DMS153 (cell line): ENCODE measurements at places on chromosomes 12 and 14.
A peak's percentile ranks its signal among the peaks of the same experiment; 100 is the strongest.

DNA sequence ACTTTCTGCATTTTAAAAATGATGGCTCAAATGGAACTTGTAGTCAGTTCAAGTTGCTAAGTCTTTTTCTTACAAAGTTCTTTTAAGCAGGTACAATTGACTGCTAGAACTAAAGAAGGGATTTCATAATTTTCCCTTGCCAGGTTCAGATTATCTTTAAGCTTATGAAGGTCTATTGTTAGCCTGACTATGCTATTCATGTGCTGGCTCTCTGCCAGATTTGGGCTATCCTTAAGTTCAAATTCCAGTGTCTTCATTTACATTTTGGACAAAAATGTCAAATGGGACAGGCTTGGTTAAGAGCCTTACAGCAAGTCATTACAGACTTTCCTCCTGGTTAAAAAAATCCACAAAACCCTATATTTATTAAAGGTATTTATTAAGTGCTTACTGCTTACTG, 42.3 kb downstream of the INSM2 start:
- DNase-seq: no peak

- peak; percentile 31 for DNase-seq
Observed at GRCh38 chr12:104063712-104064030, 660 bp upstream of the HCFC2 start.

- peak; percentile 64 for DNase-seq
Observed at GRCh38 chr12:49868952-49869815, 26.3 kb upstream of the BCDIN3D start.

DNA sequence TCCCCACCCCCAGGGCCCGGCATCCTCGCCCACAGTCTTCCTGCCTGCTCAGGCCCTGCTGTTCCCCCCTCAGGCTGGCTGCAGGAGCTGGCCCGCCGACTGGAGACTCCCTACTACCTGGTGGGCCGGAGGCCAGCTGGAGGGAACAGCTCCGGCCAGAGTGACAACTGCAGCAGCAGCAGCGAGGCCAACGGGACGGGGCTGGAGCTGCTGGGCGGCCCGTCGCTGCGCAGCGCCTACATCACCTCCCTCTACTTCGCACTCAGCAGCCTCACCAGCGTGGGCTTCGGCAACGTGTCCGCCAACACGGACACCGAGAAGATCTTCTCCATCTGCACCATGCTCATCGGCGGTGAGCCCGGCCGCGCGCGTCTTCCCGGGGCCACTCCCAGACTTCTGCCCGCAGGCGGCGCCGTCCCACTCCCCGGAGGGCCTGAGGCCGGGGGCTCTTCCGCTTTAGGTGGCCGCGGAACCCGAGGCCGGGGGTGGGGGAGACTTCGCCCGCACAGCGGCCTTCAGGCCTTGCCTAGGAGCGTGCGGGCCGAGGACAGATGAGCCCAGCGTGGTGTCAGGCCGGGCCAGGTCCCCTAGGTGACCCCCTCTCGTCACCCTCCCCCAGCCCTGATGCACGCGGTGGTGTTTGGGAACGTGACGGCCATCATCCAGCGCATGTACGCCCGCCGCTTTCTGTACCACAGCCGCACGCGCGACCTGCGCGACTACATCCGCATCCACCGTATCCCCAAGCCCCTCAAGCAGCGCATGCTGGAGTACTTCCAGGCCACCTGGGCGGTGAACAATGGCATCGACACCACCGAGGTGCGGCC, 10.2 kb downstream of the KCNH3 start:
- peak; percentile 13 for DNase-seq

DNA sequence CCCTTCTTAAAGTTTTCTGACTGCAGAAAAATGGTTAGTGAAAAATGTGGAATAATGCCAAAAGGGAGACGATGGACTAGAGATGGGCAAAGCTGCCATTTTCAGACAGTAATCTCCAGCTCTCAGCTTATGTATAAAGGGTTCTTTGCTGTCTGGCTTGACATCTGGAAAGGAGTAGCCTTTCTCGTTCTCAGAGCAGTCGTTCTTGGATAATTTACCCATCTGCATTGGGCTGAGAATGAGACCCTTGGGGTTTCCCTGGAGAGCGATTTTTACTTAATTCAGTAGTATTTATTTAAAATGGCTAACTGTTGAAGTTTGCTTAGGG, 1.2 kb downstream of the NUDT4 start:
- no peak for DNase-seq

GRCh38 chr14:103894034-103894722, 34.1 kb upstream of the TDRD9 start:
- no peak for DNase-seq

DNA sequence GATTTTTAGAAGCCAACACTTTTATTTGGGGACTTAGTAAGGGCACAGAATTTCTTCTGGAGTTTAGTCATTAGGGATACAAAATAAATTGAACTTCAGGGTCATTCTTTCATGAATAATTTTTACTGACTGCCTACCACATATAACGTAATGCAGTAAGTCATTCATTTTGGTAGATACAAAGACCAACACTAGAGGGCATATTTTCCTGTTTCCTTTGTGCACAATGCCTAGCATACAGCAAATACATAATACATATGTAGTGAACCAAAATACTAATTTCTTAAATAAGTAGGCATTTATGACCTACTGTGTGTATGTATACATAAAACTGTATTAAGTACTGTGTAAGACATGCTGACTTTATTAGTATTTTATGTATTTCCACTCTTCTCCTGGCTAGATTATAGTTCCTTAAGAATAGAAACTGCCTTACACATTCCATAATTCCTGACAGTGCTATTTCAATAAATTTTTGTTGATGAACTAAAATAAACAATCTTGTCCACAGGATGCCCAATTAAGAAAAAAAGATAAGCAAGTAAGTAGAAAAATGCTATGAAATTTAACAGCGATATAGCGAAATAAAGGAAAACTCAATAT, 47.9 kb downstream of the PPP1R12A start:
- peak; percentile 8 for DNase-seq

DNA sequence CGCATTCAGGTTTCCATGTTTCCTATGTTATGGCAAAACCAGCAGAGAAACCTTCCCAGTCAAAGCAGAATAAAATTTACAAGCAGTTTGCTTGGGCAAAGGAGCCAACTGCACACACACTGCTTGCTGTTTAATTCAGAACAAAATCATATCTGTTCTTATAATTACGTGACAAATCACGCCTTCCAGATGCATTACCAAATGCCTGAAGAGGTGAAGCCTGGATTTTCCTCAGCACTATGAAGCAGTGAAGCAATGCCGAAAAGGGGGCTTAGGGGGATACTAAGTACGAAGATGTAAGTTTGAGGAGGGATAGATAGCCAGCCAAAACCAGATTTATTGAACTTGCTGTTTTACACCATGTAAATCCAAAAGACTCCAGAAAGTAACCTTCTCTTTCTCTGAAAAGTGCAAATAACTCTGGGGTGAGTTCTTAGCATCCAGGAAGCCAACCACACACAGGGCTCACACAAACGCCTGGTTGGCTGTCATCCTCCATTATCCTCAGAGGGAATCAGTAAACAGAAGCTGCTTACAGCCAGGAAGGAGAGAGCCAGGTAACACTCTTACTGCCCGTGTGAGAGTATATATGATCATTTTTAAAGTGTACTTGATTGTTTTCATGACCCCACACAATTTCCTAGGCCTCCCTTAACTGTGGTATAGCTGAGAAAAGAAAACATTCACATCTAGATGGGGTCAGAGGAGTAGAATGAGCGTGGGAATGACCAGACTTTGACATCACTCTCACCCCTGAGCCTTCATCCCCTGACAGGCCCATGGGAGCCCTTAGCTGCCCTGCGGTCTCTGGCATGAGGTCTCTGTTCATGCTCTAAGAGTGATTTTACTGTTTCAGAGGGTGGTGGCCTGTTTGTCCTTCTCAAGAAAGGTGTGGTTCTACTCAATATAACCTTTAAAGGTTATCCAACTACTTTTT, 442.5 kb downstream of the EGLN3 start:
- DNase-seq: no peak

- no peak for DNase-seq
Observed at GRCh38 chr12:49340095-49340870, 3.3 kb upstream of the C1QL4 start.

- DNase-seq: no peak
Observed at GRCh38 chr12:90099288-90099687, 390.6 kb upstream of the ATP2B1 start.

DNA sequence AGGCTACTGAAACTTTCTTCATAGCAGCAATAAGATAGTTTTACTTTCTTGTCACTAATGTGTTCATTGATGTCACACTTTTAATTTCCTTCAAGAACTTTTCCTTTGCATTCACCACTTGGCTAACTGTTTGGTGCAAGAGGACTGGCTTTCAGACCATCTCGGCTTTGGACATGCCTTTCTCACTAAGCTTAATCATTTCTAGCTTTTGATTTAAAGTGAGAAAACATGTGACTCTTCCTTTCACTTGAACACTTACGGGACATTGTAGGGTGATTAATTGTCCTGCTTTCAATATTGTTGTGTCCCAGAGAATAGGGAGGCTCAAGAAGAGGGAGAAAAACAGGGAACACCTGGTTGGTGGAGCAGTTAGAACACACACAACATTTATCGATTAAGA, 41.9 kb downstream of the IFNG start:
- DNase-seq: no peak

GRCh38 chr14:97946240-97946639, 1149.1 kb downstream of the VRK1 start:
- no peak for DNase-seq
